ENCODE measurements at places on chromosomes 1 and 21.

GRCh38 chr1:175388285-175388684 is 195.7 kb upstream of the KIAA0040 start:
- DNase-seq, result no peak

DNA sequence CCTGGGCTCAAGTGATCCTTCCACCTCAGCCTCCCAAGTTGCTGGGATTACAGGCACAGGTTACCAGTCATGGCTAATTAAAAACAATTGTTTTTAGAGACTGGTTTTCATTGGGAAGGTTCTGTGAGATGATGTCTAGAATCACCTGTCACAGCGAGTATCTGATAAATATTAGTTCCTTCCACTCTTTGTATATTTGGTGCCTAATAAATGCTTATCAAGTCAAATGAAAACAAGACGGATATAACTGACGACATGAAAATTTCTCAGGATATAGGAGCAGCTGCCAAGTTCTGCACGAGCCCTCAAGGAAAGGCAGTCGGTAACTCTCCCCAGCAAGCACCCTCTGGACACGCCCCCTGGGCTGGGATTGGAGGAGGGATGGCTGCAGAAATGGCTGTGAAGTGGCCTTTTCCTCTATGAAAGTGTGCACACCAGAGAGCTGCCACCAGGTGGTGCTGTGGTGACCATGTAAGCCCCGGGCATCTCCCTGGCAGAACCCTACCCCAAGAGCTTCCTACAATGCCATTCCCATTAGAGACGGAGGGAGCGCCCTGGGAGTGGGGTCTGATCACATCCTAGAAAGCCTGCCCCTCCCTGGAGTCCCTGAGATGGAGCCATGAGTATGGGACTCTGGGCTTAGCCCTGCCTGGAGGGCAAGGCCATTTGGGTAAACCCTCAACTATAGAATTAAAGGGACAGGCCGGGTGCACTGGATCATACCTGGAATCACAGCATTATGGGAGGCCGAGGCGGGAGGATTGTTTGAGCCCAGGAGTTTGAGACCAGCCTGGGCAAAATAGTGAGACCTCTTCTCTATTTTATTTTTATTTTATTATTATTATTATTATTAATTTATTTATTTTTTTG is 50.9 kb downstream of the HTR6 start:
- peak; percentile 81 for DNase-seq

DNA sequence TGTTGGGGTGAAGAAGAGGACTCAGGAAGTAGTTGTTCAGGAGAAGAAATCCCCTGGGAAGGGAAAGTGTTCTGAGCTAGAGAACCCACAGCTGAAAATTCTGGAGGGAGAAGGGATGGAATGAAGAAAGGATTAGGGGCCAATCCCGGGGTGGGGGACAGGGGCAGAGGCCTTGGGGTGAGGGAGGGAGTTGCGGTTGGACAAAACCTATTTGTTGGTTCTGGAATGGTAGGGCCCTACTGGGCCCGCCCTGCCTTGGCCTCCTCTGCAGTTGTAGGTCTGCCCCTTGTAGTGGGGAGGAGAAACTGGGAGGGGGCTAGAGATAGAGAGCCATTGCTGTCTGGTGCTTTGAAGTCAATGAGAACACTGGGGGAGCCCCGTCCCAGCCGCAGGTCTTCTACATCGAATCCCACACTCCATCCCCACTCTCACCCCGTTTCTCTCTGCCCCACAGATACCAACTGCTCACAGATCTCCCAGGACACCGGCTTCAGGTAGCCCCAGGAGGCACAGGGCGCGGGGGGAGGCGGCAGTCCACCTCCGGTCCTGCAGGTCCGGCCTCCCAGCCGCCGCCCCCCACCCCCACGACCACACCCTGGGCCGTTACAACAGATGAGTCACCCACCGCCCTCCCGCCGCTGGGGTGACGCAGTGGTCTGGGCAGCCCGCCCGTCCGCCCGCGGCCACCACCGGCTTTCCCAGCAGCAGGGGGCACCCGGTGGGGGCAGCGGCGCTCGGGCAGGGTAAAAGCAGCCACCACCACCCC is 1.1 kb downstream of the TAGLN2 start:
- peak; percentile 85 for DNase-seq

GRCh38 chr1:53267761-53268160 is 29.4 kb upstream of the MAGOH start:
- DNase-seq, result no peak

- no peak for DNase-seq
These were observed 79.2 kb downstream of the OLIG1 start for GRCh38 chr21:33149181-33149580.

GRCh38 chr1:200873116-200873670 is 412 bp downstream of the GPR25 start:
- DNase-seq, result no peak

DNA sequence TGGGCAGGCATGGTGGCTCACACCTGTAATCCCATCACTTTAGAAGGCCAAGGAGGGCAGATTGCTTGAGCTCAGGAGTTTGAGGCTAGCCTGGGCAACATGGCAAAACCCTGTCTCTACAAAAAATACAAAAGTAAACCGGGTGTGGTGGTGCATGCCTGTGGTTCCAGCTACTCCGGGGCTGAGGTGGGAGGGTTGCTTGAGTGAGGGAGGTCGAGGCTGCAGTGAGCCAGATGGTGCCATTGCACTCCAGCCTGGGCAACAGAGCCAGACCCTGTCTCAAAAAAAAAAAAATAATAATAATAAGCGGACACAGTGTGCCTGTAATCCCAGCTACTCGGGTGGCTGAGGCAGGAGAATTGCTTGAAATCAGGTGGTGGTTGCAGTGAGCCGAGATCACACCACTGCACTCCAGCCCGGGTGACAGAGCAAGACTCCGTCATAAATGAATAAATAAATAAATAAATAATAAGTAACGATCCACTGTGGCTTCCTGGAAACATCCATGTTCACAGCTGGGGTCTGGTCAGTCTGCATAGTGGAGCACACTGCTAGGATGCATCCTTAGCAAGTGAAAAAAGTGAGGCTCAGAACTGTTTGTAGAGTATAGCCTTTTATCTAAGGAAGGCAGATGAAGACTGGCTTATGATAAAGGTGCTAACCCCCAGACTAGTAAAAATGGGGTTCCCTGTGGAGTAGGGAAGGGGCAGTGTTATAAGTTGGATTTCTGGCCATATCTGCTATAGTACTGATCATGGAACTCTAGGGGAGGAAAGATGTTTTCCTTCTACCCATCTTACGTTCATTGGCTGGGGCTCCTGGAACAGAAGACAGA is 15.7 kb downstream of the PKNOX1 start:
- DNase-seq, result no peak

GRCh38 chr1:76562292-76562691 is 305.0 kb upstream of the ST6GALNAC5 start:
- DNase-seq, result no peak

- DNase-seq, result no peak
These were observed 97.0 kb downstream of the SIPA1L2 start for GRCh38 chr1:232532901-232533300.

DNA sequence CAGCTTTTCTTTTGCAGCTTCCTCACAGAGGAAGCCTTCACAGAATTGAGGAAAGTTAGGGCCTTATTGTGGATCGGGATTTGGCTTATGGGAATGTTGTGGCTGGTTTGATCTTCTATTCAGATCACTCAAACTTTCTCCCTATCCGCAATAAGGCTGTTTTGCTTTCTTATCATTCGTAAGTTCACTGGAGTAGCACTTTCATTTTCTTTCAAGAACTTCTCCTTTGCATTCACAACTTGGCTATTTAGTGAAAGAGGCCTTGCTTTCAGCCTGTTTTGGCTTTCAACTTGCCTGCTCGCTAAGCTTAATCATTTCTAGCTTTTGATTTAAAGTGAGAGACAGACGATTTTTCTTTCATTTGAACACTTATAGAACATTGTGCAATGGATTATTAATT is 181.9 kb upstream of the B3GALT2 start:
- DNase-seq, result no peak

- no peak for DNase-seq
These were observed 680.1 kb downstream of the MATN1 start for GRCh38 chr1:30043256-30043655.
